Lower lobe of right lung (tissue), 2 donors: ENCODE measurements at places on chromosomes 12 and 14.

GRCh38 chr14:76375947-76376404 is at the start of gene ESRRB:
TSS of gene ESRRB (plus strand) at chr14:76376137. CDS start at chr14:76376402, 265 bp downstream.
- H3K27ac ChIP-seq = no peak within 1 kb of the TSS
- peak within 1 kb of the TSS; percentile 44 for H3K4me3 ChIP-seq

DNA sequence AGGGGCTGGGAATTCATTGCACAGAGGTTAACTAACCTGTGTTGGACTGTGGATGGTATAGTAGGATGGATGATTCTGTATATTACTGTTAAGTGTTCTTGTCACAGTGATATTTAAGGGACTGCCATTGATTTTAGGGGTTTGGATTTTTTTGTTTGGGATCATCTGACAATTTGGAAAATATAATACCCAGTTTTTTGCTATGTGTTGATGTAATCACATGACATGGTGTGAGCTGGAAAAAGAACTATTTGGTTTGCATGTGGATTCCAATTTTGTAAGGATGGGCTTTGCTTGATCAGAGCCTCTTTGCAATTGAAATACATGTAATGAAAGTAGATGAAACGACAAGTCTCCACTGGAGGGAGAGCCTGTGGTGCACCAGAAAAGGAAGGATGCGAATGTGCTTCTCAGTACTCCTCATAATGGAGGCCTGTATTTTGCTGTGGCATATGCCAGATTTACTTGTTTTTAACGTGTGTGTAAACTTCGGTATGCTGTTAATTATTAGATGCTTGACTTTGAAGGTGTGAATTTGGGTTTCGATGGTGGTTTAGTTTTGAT is 2.7 kb downstream of the DYRK2 start:
- peak overlapping the region; percentile 92 for H3K4me3 ChIP-seq
- no peak overlapping the region for H3K27ac ChIP-seq
- no peaks in the 10 kb centered on the region for H3K27me3 ChIP-seq
- no peak for DNase-seq

DNA sequence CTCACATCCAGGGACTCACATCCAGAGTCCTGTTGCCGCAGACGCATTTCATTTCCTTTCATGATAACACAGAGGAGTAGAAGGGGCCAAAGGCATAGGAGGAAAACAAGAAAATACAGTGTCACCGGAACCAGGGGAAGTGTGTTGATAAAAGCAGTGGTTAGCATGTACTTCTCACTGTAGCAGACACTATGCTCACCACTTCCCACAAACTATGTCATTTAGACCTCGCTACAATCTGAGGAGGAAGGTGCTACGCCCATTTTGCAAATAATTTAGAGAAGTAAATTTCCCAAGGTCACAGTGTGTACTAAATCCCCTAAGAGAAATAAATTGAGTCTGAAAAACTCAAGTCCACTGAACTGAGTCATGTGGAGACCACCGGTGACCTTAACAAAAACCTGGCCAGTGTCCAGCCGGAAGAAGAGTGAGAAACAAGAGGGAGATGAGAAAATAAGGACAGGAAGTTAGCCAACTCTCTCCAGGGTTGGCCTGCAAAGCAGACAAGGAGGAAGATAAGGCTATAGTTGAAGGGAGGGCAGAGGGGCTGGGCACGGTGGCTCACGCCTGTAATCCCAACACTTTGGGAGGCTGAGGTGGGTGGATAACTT is 25.8 kb upstream of the TMCC3 start:
- no peaks in the 10 kb centered on the region for H3K36me3 ChIP-seq
- peak overlapping the region; percentile 80 for H3K27ac ChIP-seq
- peaks cover 44% of the 10 kb centered on the region for H3K4me1 ChIP-seq
- DNase-seq = peak; percentile 67
- H3K4me3 ChIP-seq = no peak overlapping the region
- no peaks in the 10 kb centered on the region for H3K27me3 ChIP-seq

DNA sequence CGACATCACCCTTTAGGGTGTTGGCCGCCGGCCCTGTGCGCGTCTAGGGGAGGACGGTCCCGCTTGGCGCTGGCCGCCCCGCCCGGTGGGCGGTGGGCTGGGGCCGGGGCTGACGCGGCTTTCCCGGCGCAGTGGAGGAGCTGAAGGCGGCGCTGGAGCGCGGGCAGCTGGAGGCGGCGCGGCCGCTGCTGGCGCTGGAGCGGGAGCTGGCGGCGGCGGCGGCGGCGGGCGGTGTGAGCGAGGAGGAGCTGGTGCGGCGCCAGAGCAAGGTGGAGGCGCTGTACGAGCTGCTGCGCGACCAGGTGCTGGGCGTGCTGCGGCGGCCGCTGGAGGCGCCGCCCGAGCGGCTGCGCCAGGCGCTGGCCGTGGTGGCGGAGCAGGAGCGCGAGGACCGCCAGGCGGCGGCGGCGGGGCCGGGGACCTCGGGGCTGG is 3.6 kb downstream of the TNFAIP2 start:
- peaks cover 81% of the 10 kb centered on the region for H3K4me1 ChIP-seq
- DNase-seq = peak; percentile 78

- no peak overlapping the region for H3K4me3 ChIP-seq
- H3K27ac ChIP-seq = no peak overlapping the region
- H3K27me3 ChIP-seq = no peaks in the 10 kb centered on the region
- no peaks in the 10 kb centered on the region for H3K36me3 ChIP-seq
- no peak for DNase-seq
Measured at GRCh38 chr12:1434296-1434955, 160.0 kb downstream of the FBXL14 start.
